ENCODE measurements at places on chromosomes 5 and 9.

DNA sequence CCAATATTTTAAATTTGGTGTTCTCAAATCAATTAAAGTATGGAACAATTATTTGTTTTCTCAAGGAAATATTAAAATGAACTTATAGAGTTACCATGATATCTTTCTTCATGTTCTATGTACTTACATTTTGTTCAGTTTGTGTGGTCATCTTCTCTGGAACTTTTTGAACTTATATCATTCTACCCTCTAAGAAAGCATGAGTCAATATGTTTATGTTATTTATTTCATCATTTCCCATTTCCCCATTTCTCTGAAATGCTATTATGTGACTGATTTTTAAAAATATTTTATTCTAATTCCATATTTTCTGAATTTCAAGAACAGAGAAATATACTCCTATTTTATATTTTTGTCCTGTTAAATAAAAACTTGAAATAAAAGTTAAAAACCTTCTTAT is 123.5 kb upstream of the ACOT12 start:
- peak; percentile 24 for DNase-seq

- DNase-seq: no peak
Measured at GRCh38 chr9:114348261-114348905, 18.7 kb downstream of the ORM2 start.

DNA sequence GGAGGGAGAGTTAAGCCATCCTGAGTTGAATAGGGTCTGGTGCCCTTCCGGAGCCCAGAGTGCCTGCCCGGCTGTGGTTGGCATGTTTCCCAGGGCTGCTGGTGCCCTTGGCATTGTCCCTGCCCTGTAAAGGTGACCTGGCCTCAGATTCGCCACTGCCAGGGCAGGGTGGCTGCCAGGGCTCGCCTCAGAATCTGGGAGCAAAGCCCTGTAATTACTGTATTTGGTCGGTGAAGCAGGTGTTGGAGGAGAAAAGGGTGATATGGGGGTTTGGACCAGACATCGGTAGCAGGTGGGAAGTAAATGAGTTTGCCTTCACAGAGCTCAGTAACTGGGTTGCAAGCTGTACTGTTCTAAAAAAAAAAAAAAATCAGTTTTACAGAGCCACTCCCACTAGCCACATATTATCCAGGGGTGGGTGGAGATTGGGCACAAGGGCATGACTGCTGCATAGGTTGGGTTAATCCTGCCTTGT is 47.6 kb downstream of the RGS3 start:
- DNase-seq: no peak

- peak; percentile 20 for DNase-seq
Measured at GRCh38 chr5:50699737-50700136, 33.3 kb downstream of the PARP8 start.

- DNase-seq: no peak
Measured at GRCh38 chr5:123732257-123732656, 220.3 kb downstream of the CSNK1G3 start.

All from EL (cell line).